ENCODE measurements at places on chromosomes 11 and 22. TPM values are rescaled to one million over a fixed set of nuclear protein-coding genes. Genes with fewer than 3 reads are reported as not detected.

GRCh38 chr22:40468616-40469015, 98.2 kb downstream of the SGSM3 start:
- peaks cover 9% of the 10 kb centered on the region for H3K4me1 ChIP-seq
- no peak for DNase-seq
- no peaks in the 10 kb centered on the region for H3K36me3 ChIP-seq
- H3K4me3 ChIP-seq = no peak overlapping the region
- H3K27me3 ChIP-seq = no peaks in the 10 kb centered on the region
- H3K27ac ChIP-seq = no peak overlapping the region

DNA sequence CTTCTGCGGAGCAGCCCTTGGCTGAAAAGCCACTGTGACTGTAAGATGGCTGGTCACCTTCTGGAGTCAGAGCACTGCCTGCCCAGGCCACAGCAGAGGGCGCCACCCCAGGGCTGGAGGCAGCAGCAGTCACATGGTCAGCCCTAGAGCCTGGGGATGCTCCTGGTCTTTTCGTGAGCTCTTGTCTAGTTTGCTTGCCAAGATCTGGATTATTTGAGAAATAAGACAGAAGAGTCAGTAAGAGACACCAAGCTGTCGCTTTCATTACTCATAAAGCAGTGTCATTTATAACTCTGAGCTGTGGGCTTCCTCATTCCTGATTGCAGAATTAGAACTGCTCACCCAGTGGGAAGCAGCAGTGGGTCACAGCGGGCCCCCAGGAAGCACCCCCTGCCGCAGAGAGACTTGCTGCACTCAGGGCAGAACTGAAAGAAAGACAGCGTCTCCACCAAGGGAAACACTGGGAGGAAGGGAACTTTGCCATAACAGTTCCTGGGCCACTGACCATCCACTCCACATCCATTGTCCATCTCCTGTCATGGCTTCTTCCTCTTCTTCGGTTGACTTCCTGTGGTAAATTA, 56.7 kb downstream of the PPP6R2 start:
- DNase-seq = no peak
- H3K36me3 ChIP-seq = peaks cover 31% of the 10 kb centered on the region
- no peak overlapping the region for H3K4me3 ChIP-seq

DNA sequence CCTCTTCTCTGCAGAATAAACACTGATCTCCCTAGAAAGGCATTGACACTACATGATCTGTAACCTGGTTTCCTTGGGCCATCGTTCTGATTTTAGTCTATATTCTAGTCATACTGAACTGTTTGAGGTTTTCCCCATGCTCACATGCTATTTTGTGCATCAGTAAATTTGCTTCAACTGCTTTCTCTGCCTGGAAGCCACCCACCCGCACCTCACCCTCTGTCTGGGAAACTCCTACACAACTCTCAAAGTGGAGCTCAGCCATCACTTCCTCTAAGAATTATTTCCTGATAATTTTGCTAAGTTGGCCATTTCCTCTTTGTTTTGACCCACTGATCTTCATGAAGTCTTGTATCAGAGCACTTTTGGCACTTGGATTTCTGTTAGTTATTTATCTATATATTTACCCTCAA, 36.1 kb downstream of the MMP20 start:
- no peak overlapping the region for H3K4me3 ChIP-seq
- DNase-seq = no peak
- no peaks in the 10 kb centered on the region for H3K27me3 ChIP-seq
- no peak overlapping the region for H3K27ac ChIP-seq

DNA sequence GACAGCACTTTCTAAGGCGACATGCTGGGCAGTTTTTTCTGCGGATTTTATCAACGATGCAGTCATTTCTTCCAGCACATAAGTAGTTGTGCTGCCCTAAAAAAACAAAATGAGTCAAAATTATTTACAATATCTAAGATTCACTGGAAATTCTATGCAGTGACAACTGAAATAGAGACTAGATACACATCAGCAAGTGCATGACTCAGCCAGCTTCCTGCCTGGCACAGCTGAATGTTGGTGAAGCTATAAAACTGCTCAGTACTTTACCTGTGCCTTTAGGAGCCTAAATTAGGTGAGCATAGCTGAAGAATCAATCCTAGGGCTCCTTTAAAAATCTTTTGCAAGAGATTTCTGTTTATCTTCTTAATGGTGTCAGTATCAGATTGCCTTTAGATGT, 37.8 kb downstream of the PGR start:
- H3K27ac ChIP-seq = no peak overlapping the region
- no peaks in the 10 kb centered on the region for H3K27me3 ChIP-seq
- peaks cover 4% of the 10 kb centered on the region for H3K36me3 ChIP-seq
- H3K4me3 ChIP-seq = no peak overlapping the region

GRCh38 chr11:70502677-70503467, 104.5 kb downstream of the CTTN start:
- H3K4me1 ChIP-seq = no peaks in the 10 kb centered on the region
- no peak overlapping the region for H3K4me3 ChIP-seq
- no peak overlapping the region for H3K27ac ChIP-seq

- H3K4me3 ChIP-seq = no peak overlapping the region
- peaks cover 24% of the 10 kb centered on the region for H3K4me1 ChIP-seq
- H3K36me3 ChIP-seq = no peaks in the 10 kb centered on the region
- H3K27me3 ChIP-seq = no peaks in the 10 kb centered on the region
- H3K27ac ChIP-seq = peak overlapping the region; percentile 61
Observed at GRCh38 chr22:20249797-20250354, 18.2 kb downstream of the RTN4R start.

DNA sequence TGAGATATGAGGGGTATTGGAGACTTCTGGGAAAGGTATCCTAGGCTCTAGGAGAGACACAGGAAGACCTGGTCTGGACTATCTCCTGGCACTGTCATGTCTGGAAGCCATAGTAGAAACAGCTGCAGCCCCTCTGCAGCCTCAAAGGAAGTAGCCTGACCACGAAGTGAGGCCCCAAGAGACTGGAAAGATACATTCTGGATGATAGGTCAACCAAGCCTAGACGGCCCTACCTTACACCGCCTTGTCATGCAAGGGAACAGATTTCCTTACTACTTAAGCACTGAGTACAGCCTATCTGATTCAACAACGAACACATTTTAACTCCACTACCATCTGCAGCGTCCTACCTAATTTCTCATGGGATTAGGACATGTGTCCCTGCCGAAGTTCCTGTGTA, 31.1 kb downstream of the UQCR10 start:
- H3K4me3 ChIP-seq = no peak overlapping the region
- peaks cover 97% of the 10 kb centered on the region for H3K36me3 ChIP-seq
- H3K4me1 ChIP-seq = peaks cover 19% of the 10 kb centered on the region
- no peaks in the 10 kb centered on the region for H3K27me3 ChIP-seq

DNA sequence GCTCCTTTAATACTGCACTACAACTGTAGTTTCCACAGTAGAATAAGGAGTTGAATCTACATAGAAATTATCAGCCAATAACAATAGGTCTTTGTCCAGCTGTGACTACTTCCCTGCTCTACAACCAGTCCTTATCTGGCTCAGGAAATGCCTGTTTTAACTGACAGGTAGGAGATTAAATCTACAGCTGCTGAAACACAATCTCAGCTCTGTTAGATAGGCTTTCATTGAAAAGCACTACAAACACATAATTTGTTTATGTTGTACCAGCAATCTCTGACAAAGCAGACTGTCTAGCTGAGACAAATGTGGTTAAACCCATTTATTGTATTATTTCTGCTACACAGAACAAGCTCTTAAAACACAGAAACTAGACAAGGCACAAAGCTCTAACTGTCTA, 230.0 kb downstream of the SOX6 start:
- H3K4me3 ChIP-seq = no peak overlapping the region
- no peaks in the 10 kb centered on the region for H3K4me1 ChIP-seq
- no peak overlapping the region for H3K27ac ChIP-seq
- H3K36me3 ChIP-seq = no peaks in the 10 kb centered on the region
- DNase-seq = no peak
- H3K27me3 ChIP-seq = no peaks in the 10 kb centered on the region

DNA sequence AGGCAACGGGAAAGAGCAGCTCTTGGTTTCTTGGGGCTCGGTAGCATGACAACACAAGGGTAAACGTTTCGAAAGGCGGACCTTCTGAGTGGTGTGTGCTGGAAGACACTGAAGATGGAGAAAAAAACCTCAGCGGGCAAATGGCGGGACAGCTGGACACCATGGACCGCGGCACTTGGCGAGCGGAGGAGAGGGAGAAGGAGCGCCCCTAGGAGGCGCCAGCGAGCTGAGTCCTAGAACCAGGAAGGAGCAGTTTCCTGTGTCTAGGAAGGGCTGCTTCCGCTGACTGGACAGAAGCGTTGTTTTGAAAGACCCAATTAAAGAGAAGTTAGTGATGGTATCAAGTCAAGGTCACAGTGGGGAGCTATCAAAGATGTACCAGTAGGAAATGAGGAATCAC, 44.0 kb upstream of the OPCML start:
- H3K4me3 ChIP-seq = no peak overlapping the region
- no peaks in the 10 kb centered on the region for H3K36me3 ChIP-seq
- no peak overlapping the region for H3K27ac ChIP-seq

DNA sequence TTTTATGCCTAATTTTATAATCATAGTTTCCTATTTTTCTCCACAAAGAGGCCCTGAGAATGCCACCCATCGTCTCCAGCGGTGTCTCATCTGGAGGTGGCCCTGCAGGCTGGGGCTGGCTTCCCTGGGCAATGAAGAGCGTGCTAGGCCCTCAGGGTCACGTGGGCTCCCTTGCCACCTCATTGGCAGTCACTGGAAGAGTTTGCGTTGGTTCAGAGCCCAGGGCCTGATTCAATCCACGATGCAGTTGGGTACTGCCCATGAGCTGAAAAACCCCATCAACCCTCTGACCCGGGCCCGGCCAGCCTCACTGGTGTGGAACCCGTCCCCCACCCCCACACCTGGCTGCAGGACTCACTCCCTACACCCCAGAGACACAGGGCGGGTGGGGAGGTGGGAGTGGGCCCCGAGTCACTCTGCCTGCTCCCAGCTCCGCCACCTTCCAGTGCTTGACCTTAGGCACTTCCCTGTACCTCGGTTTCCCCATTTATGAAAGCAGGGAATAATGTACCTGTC, 43.4 kb upstream of the A4GALT start:
- no peaks in the 10 kb centered on the region for H3K36me3 ChIP-seq
- no peaks in the 10 kb centered on the region for H3K4me1 ChIP-seq
- H3K27ac ChIP-seq = no peak overlapping the region

- no peaks in the 10 kb centered on the region for H3K36me3 ChIP-seq
- H3K27ac ChIP-seq = no peak overlapping the region
- DNase-seq = no peak
- no peaks in the 10 kb centered on the region for H3K4me1 ChIP-seq
Observed at GRCh38 chr11:134349109-134349801, 17.5 kb downstream of the GLB1L2 start.

GRCh38 chr22:39352306-39352891, 2.6 kb downstream of the SYNGR1 start:
- DNase-seq = no peak
- H3K4me3 ChIP-seq = no peak overlapping the region
- no peaks in the 10 kb centered on the region for H3K36me3 ChIP-seq

GRCh38 chr11:12263141-12263693, 114.2 kb upstream of the PARVA start:
- no peak overlapping the region for H3K4me3 ChIP-seq
- no peak overlapping the region for H3K27ac ChIP-seq
- H3K27me3 ChIP-seq = no peaks in the 10 kb centered on the region
- peaks cover 5% of the 10 kb centered on the region for H3K4me1 ChIP-seq
- H3K36me3 ChIP-seq = peaks cover 61% of the 10 kb centered on the region

DNA sequence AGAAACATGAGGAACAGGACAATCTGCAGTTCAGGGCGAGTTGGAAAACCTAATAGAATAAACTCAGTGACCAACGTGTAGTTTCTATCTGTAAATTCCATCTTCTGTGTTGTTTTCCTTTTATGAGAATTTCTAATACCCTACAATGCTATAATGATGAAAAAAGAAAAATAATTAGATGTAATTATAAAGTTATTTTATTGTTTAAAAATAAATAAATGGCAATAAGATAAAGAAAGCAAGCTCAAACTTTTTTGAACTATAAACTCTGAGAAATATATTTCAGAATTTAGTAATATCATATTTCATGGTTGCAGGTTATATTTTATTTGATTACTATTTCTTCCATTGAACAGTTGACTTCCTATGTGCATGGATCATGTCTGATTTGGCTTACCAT, at the start of gene OR5I1:
OR5I1 (minus strand) TSS at position 101 of the 400 bp plus-strand sequence; CDS start at position 101, 0 bp downstream.
- H3K4me3 ChIP-seq = no peak within 1 kb of the TSS
- no peaks in the 10 kb centered on the region for H3K4me1 ChIP-seq
- H3K27ac ChIP-seq = no peak within 1 kb of the TSS
- no peaks in the 10 kb centered on the region for H3K36me3 ChIP-seq
- H3K27me3 ChIP-seq = no peaks in the 10 kb centered on the region

DNA sequence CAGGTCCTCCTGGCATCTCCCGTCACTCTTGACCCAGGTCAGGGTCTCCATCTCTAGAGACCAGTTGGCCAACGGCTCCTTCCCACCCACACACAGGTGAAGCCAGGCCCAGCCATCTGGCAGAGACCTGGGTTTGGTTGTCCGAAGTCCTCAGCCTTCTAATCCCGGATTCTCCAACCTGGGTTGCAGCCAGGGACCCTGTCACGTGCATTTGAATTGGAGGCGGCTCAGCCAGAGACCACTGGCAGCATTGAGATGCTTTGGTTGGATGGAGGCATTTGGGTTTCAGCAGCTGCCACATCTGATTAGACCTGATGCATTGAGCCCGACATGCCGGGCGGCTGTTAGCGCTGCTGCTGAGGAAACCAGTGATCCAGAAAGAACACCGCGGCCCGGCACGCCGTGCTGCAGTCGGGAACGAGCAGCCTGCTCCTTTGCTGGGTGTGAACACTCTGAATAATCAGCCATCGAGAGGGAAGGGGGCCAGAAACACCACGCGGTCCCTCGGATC, 163.2 kb downstream of the BRD1 start:
- no peak overlapping the region for H3K27ac ChIP-seq
- no peaks in the 10 kb centered on the region for H3K36me3 ChIP-seq
- H3K4me1 ChIP-seq = peaks cover 4% of the 10 kb centered on the region
- no peak for DNase-seq

- H3K4me1 ChIP-seq = no peaks in the 10 kb centered on the region
- H3K27ac ChIP-seq = no peak overlapping the region
- H3K27me3 ChIP-seq = no peaks in the 10 kb centered on the region
- H3K36me3 ChIP-seq = no peaks in the 10 kb centered on the region
- no peak for DNase-seq
Observed at GRCh38 chr11:81071606-81072005, 1630.8 kb upstream of the TENM4 start.

DNA sequence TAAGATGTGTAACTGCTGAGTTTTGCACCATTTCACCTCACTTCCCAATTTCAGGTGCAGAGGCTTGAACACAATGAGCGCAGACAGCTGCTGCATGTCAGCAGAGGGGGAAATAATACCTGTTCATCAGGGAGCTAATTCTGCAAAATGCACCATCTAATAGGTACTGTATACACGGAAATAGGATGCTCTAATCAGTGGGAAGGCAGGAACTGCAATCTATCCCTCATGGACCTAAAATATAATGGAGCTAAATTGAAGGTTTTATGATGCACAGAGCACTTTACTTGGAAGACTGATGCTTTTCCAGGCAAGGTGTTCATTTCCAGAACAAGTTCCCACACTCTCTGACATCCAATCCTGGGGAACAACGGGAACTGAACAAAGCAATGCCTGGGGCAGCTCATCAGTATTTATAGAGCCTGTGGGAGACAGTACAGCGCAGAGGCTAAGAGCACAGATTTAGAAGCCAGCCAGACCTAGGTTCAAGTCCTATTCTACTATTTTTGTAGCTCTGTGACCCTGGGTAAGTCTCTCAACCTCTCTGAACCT, 78.5 kb downstream of the TENM4 start:
- DNase-seq = no peak
- no peaks in the 10 kb centered on the region for H3K27me3 ChIP-seq
- no peaks in the 10 kb centered on the region for H3K4me1 ChIP-seq
- H3K36me3 ChIP-seq = no peaks in the 10 kb centered on the region
- no peak overlapping the region for H3K4me3 ChIP-seq

KDM4D gene
- 0.46 TPM for total RNA-seq

MUC5B gene
- 0.45 TPM for total RNA-seq

NNMT gene
- total RNA-seq = 203 TPM

FOLR3 gene
- total RNA-seq = 0.83 TPM
